LHCN-M2 (cell line): ENCODE measurements at places on chromosomes 7 and 10. TPM values are rescaled to one million over a fixed set of nuclear protein-coding genes. Genes with fewer than 3 reads are reported as not detected.

The TCAF2 gene
- 10.1 and 11.4 TPM in 2 replicates for total RNA-seq

The OR2A12 gene
- total RNA-seq: not detected in 2 replicates

The HABP2 gene
- not detected in 2 replicates for total RNA-seq

GRCh38 chr10:95431900-95432342, 129.2 kb downstream of the SORBS1 start:
- DNase-seq: no peak

DNA sequence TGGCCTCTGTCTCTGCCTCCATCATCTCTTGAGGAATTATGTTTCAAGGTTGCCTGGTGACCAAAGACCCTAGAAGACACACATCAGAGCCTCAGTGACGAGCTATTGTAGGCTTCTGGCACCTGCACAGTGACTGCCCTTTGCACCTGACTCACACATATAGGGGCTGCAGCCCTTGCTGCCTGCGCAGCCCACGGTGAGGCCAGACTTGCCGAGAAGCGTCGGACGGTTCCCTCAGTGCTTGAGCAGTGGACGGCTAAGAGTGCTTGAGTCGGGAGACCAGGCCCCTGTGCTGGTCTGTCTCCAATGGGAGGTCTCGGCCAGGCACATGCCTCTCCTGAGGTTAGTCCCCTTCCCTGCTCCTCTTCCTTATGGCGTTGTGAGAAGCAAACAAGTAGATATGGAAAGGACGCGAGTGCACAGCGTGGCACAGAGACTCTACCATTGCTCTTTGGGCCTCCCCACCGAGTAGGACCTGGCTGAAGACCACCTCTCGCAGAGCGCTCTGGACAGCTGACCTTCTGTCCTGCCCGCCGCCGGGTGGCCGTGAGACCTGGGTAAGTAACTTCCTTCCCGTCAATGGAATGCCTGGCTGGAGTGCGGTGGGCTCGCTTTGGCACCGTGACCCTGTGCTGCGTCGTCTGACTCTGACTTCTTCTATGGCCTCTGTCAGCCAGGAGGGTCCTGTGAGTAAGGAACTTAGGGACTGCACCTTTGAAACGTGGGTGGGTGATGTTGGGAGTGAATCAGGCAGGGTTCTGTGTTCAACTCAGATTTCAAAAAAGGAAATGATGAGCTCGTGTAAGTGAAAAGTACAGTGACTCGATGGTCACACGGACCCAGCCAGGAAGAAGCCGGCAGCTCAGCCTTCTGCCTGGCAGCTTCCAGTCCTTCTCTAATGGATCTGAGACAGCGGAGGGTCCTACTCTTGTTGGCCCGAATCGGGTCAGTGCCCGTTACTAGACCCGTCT, 33.7 kb downstream of the ZNF775 start:
- DNase-seq: no peak

DNA sequence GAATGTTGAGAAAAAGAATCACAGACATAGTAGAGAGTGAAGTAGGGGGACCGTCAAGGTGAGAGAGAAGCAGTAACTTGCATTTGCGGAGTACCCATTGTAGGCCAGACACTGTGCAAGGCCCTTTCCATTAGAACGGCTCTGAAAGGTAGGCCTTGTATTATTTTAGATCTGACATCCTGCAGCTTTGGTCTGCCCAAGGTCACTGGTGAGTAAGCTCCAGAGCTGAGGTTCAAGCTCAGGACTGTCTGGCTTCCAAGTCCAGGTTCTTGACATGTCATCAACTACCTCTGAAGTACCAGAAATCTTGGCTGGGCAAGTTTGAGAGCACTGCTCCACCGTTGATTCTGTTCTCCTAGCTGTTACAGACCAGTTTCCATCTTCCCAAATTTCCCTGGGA, 13.2 kb upstream of the EVX1 start:
- no peak for DNase-seq

DNA sequence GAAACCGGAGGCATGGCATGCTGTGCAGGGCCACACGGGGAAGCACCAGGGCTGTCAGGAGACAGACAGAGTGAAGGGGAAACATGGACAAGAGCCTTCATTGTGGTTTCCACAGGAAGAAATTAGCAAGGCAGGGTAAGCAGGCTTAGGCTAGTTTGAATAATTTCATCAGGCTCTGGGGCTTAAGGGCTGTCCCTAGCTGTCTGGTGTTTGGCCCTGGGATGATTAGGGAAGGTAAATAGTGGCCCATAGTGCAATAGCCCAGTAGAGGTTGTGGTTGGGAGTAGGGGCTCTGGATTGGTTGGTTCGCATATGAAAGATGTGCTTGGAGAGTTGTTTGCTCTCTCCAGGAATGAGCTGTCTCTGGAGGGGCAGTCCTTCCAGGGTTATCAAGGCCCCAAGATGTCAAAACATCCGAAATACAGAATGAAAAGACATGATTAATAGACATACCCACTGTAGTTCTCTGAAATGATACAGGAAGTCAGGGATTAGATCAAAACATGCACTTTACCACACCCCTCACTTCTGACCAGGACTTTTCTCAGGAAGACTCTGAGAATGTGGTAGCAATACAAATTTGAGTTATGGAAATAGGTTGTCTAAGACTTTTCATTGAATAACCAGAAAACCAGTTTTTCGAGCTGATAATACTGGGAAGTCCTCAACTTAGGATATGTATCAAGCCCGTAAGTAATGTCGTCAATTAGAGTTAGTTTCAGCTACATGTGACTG, 224.9 kb upstream of the NFE2L3 start:
- DNase-seq: no peak

DNA sequence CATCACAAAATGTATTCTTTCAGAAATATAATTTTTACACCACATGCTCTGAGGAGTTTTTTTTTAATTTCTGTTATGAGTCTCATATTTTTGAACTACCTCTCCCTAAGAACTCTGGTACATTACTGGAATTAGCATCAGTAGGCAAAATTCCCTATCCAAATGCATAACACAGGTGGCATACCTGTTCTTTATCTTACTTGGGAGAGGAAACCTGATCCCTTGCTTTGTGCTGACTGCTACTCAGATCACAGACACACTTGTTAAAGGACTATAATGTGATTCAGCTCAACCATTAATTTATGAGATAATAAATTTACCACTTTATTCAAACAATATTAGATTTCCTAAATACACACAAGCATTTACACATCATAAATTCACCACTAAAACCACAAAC, 617.2 kb downstream of the GRM8 start:
- no peak for DNase-seq

The PNLIPRP1 gene
- not detected in 2 replicates for total RNA-seq

The NYAP1 gene
- 0.13 and 0.23 TPM in 2 replicates for total RNA-seq

The RNF32 gene
- 2.8 and 4.1 TPM in 2 replicates for total RNA-seq

- DNase-seq: no peak
Observed at GRCh38 chr7:41149576-41149975, 553.3 kb downstream of the INHBA start.

- DNase-seq: peak; percentile 88
Observed at GRCh38 chr7:28052933-28053332, 127.7 kb downstream of the JAZF1 start.

GRCh38 chr7:963236-964078, 9.0 kb upstream of the ADAP1 start:
- no peak for DNase-seq

DNA sequence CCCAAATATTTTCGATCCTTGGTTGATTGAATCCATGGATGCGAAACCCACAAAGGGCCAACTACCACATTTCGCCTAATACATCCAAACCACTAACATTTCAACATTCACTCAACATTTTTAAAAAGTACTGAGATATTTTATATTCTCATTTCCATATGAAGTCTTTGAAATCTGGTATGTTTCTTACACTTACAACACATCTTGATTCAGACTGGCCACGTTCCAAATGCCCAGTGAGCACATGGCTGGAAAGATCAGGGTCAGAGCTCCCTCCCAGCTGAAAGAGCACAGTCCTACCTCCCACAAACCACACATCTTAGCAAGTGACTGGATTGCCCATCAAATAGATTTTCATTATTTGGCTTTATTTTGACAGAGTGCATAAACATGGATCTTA, 18.9 kb downstream of the NCAPG2 start:
- DNase-seq: peak; percentile 60

DNA sequence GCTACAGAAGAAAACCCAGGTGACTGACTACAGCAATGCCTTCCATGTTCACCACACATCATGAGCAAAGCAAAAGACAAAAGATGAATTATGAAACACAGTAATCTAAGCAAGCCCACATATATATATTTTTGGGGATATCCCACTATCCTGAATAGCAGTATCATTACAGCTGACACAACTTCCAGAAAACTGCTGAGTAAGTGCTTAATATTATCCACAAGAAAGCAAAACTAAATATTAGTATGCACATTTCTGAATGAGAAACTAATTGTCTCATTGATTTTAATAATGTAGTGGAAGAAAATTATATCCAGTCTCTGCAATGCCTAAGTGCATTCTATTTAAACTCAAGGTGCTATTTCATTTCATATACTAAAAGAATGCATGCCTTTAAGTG, 14.5 kb upstream of the SLC35G1 start:
- DNase-seq: no peak

GRCh38 chr7:24891311-24891735, 88.7 kb downstream of the OSBPL3 start:
- DNase-seq: peak; percentile 88

The TRIM4 gene
- 29.7 and 32.5 TPM in 2 replicates for total RNA-seq

DNA sequence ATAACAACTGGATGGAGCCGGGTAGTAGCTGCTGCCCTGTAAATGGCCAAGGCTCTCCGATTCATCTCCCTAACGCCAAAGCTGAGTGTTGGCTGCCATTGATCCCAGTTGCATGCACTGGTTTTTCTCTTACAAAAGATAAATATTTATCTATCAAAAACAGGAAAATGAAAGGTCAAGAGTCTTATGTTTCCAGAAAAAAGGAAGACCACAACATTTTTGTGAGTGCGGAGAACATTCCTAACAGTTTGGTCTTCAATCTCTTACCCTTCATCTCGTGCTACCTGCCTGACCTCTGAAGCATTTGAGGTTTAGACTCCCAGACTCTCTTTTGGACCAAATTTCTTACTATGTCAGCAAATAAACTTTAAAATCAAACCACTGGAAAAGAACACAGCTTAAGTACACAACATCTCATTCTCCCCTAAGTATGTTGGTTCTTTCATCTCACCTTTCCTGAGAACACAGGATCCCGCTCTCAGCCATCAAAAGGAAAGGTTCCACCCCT, 61.6 kb downstream of the SORBS1 start:
- no peak for DNase-seq

DNA sequence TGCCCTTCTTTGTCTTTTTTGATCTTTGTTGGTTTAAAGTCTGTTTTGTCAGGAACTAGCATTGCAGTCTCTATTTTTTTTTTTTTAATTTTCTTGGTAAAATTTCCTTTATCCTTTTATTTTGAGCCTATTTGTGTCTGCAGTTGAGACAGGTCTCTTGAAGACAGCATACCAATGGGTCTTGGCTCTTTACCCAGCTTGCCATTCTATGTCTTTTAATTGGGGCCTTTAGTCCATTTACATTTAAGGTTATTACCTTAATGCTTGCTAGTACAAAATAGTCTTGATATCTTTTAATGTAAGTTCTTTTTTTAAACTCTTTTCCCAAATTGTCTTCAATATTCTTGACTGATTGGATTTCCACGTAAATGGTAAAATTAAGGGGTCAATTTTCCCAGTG, 398.3 kb upstream of the CHRM2 start:
- no peak for DNase-seq

- no peak for DNase-seq
Observed at GRCh38 chr7:141200191-141201108, 126.6 kb downstream of the TMEM178B start.

The HSPA12A gene
- total RNA-seq: 3.6 TPM in 2 replicates

DNA sequence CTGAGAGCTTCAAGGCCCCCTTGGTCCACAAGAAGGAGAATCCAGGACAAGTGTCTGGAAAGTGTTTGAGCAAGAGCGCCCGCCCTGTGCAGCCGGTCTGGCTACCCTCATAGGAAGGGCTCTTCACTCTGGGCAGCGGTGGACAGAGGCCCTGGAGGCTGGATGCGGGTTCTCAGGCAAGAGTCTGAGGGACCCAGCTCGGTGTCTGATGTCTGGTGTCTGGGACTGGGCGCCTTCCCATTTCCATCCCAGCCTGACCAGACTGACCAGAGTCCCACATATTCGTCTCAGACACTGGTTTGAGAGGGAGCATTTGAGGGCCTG, 59.8 kb downstream of the HK1 start:
- DNase-seq: no peak

The MAGI2 gene
- 2.4 and 3.6 TPM in 2 replicates for total RNA-seq

- peak; percentile 62 for DNase-seq
Observed at GRCh38 chr7:28858206-28858605, 99.9 kb downstream of the TRIL start.

- no peak for DNase-seq
Observed at GRCh38 chr7:48458701-48459524, 287.7 kb downstream of the ABCA13 start.
